HT1080 (cell line): ENCODE measurements at places on chromosomes 12 and 14.
A peak's percentile ranks its signal among the peaks of the same experiment; 100 is the strongest.

DNA sequence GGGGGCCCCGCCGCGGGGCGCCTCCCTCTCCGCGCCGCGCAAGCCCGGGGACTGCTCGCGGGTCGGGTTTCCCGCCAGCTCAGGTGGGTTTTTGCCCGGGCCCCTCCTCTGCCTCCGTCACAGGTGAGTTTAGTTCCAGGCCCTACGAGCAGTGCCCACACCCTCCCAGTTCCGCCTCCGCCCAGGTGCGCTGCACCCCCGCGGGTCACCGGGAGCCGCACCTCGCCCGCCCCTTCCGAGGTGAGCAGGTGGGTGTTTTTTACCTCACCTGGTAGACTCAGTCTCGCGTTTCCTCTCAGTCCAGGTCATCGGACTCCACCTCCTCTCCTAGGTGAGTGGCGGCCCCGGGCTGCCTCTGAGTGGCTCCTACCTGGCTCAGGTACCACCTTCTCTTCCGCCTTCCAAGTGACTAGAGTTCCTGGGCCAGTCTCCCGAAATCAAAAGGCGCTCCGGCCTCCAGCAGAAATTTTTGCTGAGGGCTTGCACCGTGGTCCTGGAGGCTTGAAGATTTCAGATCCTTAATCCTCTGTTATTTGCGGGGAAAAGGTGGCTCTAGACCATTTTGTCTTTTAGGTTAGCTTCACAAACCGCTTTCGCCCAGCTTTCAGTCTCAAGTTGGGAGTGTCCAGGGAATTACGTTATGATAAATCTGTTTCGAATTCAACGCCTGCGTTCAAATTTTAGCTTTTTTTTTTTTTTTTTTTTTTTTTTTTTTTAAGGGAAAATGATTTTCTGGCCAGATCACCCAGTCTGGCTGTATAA lies at the start of gene TMEM30B:
TMEM30B (minus strand) TSS at position 153 of the 762 bp plus-strand sequence. CDS start 191 bp downstream, outside the sequence.
- no peak for DNase-seq

DNA sequence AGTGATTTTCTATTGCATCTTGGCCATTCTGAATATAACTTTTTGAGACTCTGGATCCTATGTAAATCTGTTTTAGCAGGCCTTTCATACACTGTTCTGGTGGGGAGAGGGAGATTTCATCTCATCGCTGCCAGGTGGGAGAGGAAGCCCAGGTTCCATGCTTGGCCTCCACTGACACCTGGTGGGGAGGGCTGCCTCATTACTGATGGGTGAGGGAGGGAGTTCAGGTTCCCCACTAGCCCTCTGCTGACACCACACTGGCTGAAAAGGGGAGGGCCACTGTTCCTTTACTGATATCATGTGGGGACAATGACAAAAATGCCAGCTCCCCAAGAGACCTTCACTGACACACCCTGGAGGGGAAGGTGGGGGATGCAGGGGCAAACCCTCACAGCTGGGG lies 2.4 kb upstream of the GALNT8 start:
- DNase-seq = no peak

DNA sequence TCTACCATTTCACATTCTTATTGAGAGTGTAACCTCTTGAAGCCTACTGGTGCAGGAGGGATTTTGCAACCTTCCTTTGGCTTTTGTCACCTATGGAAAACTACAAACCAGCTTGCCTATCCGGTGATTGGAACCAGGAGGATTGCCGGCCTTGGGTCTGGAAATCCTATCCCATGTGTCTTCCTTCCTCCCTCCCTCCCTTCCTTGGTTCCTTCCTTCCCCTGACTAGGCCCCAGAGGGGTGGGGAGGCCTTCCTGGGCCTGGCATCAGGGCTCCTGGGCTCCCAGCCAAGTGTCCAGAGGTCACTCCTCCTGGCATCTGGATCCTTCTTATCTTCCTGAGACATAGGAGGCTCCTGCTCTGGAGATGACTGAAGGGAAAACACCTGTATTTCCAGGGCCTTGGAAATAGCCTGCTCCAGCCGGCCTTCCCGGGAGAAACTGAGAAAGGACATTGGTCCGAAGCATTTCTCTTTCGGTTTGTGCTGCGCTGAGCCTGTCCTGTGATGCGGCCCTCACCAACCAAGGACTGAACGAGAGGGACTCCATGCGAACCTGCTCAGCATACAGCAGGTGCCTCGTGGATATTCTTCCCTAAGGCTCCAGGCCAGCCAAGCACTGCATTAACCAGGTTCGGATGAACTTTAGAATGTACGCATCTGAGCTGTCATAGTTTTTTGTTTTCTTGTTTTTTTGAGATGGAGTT lies 43.4 kb downstream of the PSMA6 start:
- DNase-seq = peak; percentile 25

DNA sequence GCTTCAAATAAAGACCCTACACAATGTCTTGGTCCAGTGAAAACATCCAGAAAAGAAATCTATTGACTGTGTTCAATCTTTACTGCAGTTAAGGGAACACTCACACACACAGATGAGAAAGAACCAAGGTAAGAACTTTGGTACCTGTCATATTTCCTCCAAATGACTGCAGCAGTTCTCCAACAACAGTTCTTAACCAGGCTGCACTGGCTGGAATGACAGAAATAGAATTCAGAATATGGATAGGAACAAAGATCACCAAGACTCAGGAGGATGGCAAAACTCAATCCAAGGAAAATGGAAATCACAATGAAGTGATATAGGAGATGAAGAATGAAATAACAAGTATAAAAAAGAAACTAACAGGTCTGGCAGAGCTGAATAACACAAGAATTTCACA lies 36.6 kb downstream of the ADAM20 start:
- no peak for DNase-seq

DNA sequence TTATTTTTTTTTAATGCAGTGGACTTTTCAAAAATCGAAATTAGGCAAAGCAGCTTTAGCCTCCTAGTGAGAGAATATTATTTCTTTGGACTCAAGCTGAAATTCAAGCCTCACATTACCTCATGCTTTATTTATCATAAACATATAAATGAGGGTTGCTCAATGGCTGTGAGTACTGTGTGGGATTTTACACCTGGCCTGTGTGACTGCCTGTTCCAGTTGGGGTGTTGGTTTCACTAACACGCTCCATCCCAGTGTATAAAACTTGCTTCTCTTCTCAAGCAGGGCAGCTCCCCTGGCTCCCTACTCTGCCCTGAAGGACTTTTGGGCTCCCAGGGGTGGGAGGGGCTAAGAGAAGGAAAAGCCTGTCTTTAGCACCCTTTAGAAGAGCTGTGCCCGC lies 15.0 kb downstream of the ANKLE2 start:
- DNase-seq = no peak
